Stimulated activated CD4-positive, alpha-beta T cell treated with anti-CD3 and anti-CD28 coated beads, Interleukin-1b, Interleukin-23, amount 100 ng/mL, for 1 hour (primary cell): ENCODE measurements at places on chromosomes 12 and 14.

DNA sequence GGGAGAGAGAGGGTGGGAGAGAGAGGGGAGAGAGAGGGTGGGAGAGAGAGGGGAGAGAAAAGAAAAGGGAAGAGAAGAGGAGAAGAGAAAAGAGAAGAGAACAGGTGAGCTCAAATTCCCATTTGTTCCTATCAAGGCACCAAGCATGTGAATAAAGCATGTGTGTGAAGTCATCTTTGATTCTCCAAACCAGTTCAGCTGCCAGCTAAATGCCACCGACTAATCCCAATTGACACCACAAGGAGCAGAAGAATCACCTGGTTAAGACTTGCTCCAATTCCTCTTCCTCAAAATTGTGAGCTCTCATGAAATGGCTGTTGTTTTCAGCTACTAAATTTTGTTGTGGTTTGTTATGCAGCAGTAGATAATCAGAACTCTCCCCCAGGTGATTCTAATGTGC, 188.9 kb downstream of the TMX1 start:
- no peak for DNase-seq

- no peak for DNase-seq
Measured at GRCh38 chr12:20453756-20454310, 85.5 kb downstream of the PDE3A start.

- DNase-seq: no peak
Measured at GRCh38 chr12:26622601-26623000, 210.4 kb downstream of the ITPR2 start.

- no peak for DNase-seq
Measured at GRCh38 chr14:76267322-76268046, 108.5 kb upstream of the ESRRB start.

DNA sequence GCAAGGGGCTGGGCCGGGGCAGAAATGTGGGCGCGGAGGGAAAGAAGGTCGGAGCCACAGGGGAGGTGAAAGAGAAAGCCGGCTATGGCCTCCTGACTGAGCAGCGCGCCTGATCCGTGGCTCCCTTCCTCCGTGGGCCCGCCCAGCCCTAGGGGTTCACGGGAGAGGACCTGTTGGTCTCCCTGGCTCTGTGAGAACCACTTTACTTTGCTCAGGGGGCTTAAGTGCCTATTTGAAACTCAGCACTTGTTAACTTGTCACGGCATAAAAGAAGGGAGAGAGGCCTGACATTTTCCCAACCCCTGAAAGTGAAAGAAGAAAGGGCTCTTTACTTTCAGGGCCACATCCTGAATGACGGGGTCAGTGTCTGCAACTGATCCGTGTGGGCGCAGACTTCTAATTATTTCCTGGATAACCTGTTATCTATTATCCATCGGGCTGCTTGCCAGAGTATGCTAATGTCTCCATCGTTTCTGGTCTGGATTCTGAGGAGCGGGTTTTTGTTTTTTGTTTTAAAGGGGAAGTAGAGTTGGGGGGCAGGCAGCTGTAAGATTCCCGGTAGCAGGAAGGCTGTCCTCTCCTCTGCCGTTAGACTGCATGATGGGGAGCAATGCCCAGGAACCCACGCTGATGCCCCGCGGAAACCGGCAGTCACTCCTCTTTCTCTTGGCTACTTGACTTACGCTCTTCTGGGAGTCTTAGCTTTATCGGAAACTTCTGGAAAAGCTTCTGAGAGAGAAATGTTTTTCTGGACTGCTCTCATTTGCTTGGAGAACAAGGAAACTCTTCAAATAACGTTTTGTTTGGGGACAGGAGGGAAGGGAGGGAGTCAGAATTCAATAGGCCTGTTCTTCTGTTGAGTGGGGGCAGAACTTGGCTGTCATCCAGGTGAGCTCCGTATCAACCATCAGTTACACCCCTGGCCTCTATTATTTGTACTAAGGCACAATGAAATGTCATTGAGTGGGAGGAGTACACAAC, 127.7 kb upstream of the MAX start:
- no peak for DNase-seq

DNA sequence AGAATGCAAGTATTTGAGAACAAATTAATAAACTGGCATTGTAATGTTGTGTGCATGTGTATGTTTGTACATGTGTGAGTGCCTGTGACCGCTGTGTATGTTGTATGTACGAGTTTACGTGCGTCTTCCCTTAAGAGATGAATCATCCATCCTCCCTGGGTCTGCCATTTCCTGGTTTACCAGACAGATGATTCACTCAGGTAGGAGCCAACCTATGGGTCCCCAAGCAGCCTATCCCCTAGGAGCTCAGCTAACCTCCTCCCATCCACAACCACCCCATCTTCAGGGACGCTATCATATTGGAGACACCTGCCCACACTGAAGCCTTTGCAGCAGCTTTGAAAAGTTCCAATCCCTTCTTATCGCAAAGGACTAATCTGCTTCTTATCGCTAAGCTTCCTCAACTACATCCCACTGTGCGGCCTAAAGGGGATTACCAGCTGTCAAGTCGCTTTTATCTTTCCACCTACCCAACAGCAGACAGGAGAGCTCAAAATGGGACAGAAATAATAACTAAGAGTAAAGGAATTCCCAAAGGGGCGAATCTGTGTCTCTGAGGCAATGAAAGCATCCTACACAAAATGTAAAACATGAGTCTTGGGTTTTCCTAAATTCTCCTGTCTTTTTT, 81.5 kb upstream of the TMCC3 start:
- DNase-seq: no peak

- no peak for DNase-seq
Measured at GRCh38 chr12:60159761-60160160, 563.9 kb downstream of the SLC16A7 start.

- DNase-seq: no peak
Measured at GRCh38 chr14:100224229-100224866, 14.6 kb upstream of the YY1 start.

GRCh38 chr12:69966409-69966808, 141.4 kb downstream of the MYRFL start:
- DNase-seq: no peak

DNA sequence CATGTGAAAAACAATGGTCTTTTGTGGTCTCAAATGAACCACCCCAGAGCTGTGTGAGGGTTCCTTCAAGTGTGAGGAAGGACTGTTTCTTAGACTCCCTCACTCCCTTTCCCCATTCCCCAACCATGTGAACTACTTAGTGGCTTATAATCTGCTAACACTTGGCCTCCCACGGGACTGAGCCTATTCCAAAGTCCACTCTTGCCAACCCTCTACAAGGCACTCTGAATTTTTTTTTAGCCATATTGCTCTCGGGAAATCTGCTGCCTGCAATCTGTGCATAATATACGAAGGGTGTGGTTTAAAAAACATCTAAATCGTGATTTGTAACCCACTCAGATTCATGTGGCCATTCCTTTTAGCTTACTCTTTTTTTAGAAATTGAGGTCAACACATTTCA, 2.6 kb downstream of the SVOP start:
- DNase-seq: no peak

- no peak for DNase-seq
Measured at GRCh38 chr12:28424965-28425364, 234.7 kb downstream of the CCDC91 start.

DNA sequence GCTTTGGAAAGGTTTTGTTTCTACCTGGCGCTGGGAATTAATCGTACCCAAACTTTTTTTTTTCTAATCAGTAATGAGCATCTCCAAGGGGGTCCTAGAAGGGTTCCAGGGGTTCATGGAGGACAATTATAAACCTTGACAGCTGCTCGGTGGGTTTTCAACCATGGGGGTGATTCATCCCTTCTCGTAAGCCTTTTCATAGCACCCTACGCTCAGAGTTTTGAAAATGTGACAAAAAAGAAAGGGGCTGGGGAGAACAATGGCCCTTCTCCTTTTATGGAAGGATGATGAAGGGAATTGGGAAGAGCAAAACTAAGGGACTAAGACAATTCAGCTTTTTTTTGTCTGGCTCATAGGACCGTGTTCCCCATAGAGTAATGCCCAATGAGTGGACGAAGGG, 196.7 kb downstream of the ZFP36L1 start:
- DNase-seq: no peak

- DNase-seq: no peak
Measured at GRCh38 chr14:65302571-65303189, 109.8 kb upstream of the FUT8 start.

DNA sequence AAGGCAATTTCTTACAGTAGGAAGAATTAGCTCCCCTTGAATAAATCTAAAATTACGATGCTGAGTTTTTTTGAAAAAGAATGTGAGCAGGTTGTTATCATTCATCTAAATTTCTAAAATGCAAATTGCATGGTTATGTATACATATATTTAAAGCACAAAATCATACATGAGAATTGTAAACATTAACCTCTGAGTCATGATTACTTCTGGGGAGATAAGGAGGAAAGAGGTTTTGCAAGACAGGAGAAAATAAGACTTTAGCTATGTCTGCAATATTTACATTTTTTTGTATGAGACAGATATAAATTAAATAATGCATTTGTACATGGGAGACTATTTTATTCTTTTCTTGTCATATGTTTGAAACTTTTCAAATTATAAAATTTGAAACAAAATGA, 72.2 kb downstream of the TSPAN8 start:
- DNase-seq: no peak

GRCh38 chr14:38735005-38735404, 368.0 kb downstream of the SEC23A start:
- DNase-seq: no peak

GRCh38 chr12:122459211-122459610, 36.7 kb upstream of the CLIP1 start:
- no peak for DNase-seq

DNA sequence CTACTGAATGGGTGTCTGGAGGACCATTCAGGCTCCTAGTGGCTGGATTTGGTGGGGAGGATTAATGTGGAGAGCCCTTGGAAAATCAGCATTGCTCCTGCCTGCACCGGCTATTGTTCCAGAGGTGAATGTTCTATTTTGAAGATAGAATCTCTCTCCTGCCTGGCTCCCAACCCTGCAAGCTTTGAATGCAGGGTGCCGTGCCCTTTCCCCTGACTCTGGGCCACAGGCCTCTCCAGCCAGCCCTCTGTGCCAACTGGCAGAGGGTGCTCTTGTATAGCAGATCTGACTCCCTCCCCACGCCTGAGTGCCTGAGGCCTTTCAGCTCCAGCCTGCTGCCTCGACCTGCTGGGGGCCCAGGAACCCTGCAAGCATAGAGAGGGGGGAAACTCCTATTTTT, 106.8 kb downstream of the TMEM260 start:
- DNase-seq: no peak

- no peak for DNase-seq
Measured at GRCh38 chr12:69502345-69503081, 32.3 kb downstream of the FRS2 start.

DNA sequence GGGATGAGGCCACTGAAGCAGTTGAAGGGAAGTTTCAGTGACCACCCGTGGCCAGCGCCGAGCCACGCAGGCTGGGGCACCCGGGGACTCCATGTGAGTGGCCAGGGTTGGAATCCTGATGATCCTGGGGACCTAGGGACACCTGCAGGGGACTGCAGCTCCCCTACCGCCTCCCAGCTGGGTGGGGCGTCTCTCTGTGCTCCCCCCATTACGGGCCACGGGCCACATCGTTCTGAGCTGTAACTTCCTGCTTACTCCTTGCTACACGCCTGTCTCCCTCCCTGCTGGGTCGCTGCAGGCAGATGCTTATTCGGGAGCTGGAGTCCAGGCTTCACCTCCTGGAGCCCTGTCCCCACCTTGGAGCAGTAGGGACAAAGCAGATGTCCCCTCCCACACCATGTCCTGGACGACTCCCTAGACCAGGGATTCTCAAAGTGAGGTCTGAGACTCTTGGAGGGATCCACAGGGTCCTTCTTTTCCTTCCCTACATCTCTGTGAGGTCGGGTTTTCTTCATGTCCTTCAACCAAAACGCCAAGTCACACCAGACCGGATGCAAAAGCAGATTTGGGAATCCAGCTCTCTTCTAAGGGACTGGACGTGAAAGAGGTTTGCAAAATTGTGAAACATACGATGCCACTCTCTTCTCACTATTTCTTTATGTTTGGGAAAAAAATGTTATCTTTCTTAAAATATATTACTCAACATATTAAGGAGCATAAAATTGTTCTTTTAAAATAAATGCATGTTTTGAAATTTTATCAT, 85.9 kb upstream of the NCOR2 start:
- no peak for DNase-seq

DNA sequence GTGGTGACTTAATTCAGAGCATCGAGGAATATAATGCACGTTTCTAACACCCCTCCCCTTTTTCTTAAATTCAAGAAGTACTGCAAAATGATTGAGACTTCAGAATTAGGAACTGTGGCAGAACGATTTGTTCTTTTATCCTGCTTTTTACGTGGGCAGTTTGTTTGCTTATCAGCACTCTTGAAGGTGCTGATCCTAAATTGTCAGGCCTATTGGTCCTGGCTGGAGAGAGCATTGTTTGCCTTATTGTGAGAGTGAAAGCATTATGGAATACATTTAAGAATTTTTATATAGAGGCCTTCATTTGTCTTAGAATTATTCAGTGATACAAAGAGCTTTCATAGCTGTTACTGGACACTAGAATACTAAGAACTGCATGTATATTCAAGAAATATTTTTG, 59.1 kb downstream of the TMTC2 start:
- no peak for DNase-seq

GRCh38 chr12:79686171-79686570, 4.6 kb downstream of the PAWR start:
- DNase-seq: no peak

- DNase-seq: no peak
Measured at GRCh38 chr12:52126050-52126604, 46.6 kb downstream of the SMIM41 start.

DNA sequence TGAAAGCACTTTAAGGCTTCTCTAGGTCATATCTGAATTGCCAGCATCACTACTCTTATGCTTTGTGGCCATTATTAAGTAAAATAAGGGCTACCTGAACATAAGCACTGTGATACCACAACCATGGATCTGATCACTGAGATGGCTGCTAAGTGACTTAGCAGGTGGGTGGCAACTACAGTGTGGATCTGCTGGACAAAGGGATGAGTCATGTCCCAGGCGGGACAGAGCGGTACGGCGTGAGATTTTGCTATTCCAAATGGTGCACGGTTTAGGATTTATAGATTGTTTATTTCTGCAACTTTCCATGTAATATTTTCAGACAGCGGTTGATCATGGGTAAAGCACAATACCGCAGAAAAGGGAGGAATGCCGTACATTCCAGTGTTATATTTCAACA, 39.4 kb downstream of the MLXIP start:
- no peak for DNase-seq

DNA sequence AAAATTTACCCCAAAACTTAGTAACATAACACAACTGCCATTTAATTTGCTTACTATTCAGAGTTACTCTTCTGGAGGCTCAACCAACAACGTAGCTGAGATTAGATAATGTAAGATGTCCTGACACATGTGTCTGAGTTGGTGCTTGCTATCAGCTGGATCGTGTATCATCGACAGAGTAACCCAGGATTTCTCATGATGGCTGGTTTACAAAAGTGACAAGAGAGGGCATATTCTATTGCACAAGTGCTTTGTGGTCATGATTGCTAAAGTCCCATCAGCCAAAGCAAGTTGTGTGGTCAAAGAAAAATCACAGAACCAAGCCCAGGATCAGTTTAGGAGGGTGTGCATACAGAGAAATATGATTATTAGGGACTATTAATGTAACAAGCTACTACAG, 73.4 kb downstream of the CAPZA3 start:
- no peak for DNase-seq
